T-helper 1 cell treated with Interleukin-12 subunit alpha and Interleukin-12 subunit beta and Interleukin-4 antibody, amounts not matched to agents 30 ng/mL and 1 ng/mL, for 36 hours (primary cell): ENCODE measurements at places on chromosomes 12 and 14. TPM values are rescaled to one million over a fixed set of nuclear protein-coding genes. Genes with fewer than 3 reads are reported as not detected.

CCDC38 gene
- 0.12 and 0.32 TPM in 2 replicates for total RNA-seq

LHX5 gene
- total RNA-seq: not detected in 2 replicates

C1R gene
- 3.1 and 3.3 TPM in 2 replicates for total RNA-seq

KRT73 gene
- 0.61 and 0.78 TPM in 2 replicates for total RNA-seq

NTN4 gene
- total RNA-seq: not detected in 2 replicates

MMP17 gene
- 0.64 and 0.66 TPM in 2 replicates for total RNA-seq

PPM1H gene
- total RNA-seq: 0.24 TPM in 1 of 2 replicates, not detected in the other

PTPN6 gene
- 189 and 193 TPM in 2 replicates for total RNA-seq
